Pulmonary artery endothelial cell (primary cell): ENCODE measurements at places on chromosomes 13 and 19.

- DNase-seq: no peak
Observed at GRCh38 chr13:43767341-43767931, 19.3 kb downstream of the ENOX1 start.

DNA sequence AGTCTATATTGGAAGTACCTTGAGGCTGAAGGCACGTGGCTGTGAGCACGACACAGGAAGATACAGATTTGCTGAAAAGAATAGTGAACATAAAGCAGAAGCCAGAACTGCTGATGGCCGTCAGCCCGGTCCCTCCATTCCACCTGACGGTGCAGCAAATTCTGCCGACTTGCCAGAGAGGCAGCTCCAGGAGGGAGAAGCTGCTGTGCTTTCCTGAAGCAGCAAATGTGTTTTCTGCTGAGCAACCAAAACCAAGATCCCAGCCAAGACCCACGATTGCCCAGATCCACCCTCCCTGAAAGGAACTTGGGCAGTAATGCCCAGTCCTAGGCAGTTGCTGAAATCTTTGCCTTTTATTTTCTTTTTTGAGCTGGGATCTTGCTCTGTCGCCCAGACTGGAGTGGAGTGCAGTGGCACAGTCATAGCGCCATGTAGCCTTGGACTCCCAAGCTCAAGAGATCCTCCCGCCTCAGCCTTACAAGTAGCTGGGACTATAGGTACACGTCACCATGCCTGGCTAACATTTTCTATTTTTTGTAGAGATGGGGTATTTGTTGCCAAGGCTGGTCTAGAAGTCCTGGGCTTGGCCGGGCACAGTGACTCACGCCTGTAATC, 7.0 kb upstream of the RCN3 start:
- DNase-seq: no peak

DNA sequence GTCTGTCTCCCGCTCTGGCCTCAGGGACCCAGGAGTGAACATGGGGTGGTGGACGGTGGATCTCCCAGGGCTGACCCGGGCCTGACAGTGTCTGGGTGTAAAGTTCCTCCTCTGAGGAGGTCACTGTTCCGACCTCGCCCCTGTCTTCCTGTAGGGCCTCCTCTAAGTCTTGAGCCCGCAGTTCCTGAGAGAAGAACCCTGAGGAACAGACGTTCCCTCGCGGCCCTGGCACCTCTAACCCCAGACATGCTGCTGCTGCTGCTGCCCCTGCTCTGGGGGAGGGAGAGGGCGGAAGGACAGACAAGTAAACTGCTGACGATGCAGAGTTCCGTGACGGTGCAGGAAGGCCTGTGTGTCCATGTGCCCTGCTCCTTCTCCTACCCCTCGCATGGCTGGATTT, at the start of gene SIGLEC9:
TSS of gene SIGLEC9 (plus strand) at position 178 of the 400 bp plus-strand sequence. CDS start at position 247, 69 bp downstream.
- no peak for DNase-seq

GRCh38 chr19:7197119-7197759, 97.0 kb downstream of the INSR start:
- DNase-seq: peak; percentile 77

DNA sequence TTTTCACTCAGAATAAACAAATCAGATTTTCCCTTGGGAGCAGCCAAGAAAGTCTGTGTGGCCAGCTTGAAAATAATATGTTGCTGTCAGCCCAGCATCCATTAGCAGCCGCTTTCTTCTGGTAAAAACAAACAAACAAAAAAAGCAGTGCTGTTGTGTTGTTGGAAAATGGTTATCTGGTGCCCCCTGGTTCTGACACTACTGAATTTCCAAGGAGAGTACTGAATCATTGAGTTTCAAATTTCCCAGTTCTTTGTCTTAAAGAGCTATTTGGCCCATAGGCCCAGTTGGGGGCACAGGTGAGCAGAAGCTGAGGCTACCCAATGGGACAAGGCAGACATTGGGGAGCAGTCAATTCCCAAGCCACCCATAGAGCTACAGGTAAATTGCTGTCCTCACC, 995.9 kb downstream of the UQCRFS1 start:
- no peak for DNase-seq
